ENCODE measurements at places on chromosomes 1 and 21.

DNA sequence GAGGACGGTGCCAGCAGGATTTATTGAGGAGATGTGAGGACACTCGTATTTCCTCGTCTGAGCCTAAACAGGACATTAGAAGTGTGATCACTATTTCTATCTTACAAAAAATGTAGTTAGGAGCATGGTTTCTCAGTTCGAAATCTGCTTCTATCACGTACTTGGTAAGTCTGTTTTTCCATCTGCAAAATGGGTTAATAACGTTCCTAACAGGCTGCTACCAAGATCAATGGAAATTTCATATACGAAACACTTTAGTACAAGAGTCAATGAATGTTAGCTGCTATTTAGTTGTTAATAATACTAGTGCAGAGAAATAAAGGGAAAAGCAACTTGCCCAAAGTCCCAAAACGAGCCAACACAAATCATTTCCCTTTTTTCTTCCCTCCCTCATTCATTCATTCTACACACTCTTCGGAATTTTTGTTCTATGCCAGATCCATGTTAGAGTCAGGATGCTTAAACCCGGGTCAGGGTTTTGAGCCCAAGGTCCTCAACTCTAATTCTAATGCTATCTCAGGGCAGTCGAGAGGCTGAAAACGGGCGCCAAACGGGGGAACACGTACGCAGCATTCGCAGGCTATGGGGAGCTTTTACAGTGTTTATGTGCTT lies 608 bp downstream of the SNRNP40 start:
- DNase-seq = no peak

DNA sequence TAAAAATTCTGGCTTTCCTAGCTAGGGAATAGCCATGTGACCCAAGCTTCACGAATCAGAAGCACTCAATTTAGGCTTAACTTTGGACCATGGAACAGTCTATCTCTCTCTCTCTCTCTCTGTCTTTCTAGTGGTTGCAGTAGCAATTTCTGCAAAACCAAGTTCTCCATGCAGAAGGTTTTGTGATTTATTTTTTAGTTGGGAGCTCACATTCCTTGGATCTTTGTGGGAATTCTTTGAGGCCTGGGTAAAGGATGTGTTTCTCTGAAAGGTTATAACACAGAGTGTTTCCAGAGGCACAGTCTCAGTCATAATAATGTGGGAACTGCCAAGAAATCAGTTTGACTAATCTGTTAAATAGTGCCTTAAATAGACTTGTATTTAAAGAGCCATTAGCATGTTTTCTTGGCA lies 112.3 kb upstream of the COL11A1 start:
- DNase-seq = no peak

DNA sequence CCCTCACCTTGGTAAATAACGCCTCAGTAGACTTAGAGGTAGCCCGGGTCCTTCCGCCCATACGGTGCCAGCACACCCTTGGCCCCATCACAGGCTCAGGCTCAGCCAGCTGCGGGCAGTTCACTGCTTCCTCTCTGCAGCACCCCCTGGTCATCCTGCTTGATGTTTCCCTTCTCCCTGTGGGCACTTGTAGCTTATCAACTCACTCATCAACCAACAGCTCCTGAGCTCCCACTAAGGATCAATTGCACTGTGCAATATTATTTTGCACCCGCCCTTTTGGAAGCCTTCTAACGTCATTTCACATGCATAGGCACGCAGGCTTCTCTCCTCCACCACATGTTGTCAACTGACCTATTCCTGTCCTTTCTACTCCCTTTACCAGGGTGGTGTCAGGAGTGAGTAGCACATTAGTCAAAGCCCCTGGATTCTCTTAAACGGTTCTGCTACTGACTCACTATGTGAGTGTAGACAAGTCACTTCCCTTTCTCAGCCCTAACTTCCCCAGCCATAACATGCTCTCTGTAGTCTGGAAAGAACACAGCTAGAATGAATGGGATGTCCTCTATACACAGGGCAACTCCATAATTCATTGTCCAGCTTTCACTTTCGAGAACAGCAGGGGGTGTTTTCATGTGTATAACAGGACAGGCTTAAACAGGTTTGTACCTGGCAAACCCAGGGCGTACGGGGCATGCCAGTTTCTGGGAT lies 47.1 kb upstream of the IRF2BP2 start:
- DNase-seq = no peak

GRCh38 chr1:184145083-184145482 lies 93.6 kb downstream of the TSEN15 start:
- DNase-seq = no peak

- peak; percentile 80 for DNase-seq
Measured at GRCh38 chr1:53145942-53146708, 3.7 kb upstream of the SLC1A7 start.

Measured in type B pancreatic cell (in vitro differentiated cells).